ENCODE measurements at places on chromosomes 13 and 19.
A peak's percentile ranks its signal among the peaks of the same experiment; 100 is the strongest.

GRCh38 chr13:34265046-34265679 is 447.2 kb downstream of the RFC3 start:
- DNase-seq = no peak

- DNase-seq = no peak
These were observed 75.9 kb downstream of the ESD start for GRCh38 chr13:46721054-46721453.

- no peak for DNase-seq
These were observed 30.5 kb downstream of the ZNF701 start for GRCh38 chr19:52600639-52601024.

GRCh38 chr19:15225760-15226159 is 6.5 kb downstream of the EPHX3 start:
- DNase-seq = no peak

GRCh38 chr13:43647471-43647870 is 139.3 kb downstream of the ENOX1 start:
- no peak for DNase-seq

DNA sequence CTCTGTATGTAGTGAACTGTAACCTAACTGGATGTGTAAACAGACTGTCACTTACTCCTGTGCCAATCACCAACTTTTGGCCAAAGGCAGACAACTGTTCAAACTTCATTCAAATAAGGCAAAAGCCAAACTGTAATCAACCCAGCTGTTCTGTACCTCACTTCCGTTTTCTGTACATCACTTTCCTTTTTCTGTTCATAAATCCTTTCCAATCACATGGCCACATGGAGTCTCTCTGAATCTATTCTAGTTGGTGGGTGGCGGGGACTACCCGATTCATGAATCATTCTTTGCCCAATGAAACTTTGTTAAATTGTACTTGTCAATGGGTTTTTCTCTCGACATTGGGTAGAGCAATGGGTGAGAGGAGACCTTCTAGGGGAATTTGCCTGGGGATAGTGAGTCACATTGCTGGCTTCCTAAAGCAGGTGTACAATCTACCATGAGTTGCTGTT is 178.3 kb upstream of the RFC3 start:
- DNase-seq = peak; percentile 10

- DNase-seq = no peak
These were observed 200.5 kb downstream of the POU4F1 start for GRCh38 chr13:78402708-78403400.

- DNase-seq = no peak
These were observed 6.8 kb downstream of the UPF3A start for GRCh38 chr13:114288157-114288591.

GRCh38 chr13:31213651-31214289 is 14.0 kb downstream of the B3GLCT start:
- no peak for DNase-seq

- no peak for DNase-seq
These were observed 26.2 kb downstream of the TMEM161A start for GRCh38 chr19:19111967-19112580.

DNA sequence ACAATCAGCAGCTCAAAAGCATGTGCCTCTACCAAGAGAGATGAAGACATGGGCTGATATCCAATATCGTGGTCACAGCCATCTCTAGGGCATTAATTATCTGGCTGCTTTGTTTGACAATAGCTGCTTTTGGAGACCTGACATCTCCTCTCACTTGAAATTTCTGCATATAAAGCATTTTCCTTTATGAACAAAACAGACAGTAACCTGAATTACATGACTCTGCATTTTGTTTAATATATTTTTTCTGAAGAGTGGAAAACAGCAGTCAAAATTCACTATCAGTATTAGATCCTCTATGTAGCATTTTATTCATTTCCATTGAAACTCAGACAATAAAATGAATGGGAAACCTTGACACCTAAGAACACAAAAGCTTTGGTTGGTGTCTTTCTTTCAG is 42.4 kb upstream of the ESD start:
- DNase-seq = no peak

- DNase-seq = no peak
These were observed 640.9 kb upstream of the MIR17HG start for GRCh38 chr13:90706631-90707030.

- no peak for DNase-seq
These were observed 243.5 kb downstream of the RGCC start for GRCh38 chr13:41700790-41701310.

GRCh38 chr19:31337008-31337914 is 12.0 kb downstream of the TSHZ3 start:
- no peak for DNase-seq

DNA sequence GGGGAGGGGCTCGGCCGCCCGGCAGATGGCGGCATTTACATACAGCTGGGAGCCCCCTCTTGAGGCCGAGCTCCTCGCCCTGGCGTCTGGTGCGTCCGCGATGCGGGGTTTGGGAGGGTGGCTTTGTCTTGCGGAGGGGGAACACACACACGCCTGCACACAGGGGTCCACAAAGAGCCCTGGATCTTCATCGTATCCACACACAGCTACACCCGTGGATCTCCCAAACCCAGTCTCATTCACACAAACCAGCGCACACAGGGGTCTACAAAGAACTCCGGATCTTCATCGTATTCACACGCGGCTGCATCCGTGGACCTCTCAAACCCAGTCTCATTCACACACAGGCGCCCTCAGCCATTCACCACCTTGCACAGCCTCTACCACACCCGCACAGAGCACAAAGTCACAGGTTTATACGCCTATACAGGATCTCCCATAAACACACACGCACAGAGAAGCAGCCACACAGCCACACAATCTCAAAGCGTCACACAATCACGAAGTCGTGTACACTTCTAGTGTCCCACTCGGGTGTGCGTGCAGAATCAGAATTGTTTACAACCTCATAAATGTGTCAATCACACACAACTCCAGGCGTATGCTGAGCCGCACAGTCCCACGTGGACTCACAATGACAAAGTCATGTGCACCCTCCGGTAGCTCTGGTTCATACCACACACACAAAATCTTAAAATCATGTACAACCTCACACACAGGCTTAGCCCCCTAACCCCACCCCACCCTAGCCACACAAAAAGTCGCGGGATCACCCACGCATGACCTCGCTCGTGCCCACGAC is 550 bp upstream of the DLL3 start:
- no peak for DNase-seq

DNA sequence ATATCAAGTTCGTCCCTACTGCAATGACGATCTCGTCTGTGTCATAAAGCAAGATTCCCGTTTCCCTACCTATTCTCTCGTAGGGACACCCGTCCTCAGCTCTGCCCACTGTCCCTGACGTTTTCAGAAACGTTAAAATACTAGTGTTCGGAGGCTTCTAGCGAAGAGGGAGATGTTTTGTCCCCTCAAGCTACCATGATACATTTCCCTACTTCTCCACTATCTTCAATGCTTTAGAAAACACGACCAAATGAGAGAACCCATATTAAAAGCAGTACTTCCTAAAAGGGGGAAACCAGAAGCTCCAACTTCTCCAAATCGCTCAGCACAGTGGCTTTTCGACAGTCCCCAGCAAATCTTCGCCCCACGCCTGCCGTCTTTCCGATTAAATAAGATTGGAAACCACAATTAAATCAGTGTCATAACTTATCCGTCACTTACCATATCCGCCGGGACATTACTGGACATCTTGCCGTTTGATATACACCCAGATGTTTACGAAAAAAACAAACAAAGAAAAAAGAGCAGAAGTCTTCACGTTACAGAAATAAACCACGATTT is 1.3 kb downstream of the UBL3 start:
- no peak for DNase-seq

DNA sequence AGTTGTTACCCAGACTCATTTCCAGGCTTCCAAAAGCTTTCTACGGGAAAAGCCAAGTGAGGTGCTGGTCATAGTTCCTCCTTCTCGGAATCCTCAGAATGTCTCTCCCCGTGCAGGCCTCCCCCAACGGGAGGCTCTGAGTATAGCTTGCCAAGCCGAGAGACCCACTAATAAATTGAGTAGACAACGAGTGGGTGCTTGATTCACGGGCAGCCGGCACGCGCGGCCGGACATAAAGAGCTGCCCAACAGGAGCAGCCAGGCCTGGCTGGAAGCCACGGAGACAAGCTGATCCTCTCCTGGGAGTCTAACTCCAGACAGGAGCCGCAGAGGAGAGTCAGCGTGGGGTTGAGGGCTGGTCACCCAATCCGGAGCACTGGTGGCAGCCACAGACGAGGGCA is 43.4 kb upstream of the MEDAG start:
- DNase-seq = no peak

- DNase-seq = no peak
These were observed 636 bp downstream of the SF3A2 start for GRCh38 chr19:2237051-2237868.

GRCh38 chr19:21698215-21698614 is 69.2 kb downstream of the ZNF100 start:
- DNase-seq = no peak

DNA sequence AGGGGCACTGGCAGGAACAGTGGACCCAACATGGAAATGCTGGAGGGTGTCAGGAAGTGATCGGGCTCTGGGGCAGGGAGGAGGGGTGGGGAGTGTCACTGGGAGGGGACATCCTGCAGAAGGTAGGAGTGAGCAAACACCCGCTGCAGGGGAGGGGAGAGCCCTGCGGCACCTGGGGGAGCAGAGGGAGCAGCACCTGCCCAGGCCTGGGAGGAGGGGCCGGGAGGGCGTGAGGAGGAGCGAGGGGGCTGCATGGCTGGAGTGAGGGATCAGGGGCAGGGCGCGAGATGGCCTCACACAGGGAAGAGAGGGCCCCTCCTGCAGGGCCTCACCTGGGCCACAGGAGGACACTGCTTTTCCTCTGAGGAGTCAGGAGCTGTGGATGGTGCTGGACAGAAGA is 4.1 kb downstream of the KLK2 start:
- DNase-seq = no peak

GRCh38 chr19:17249887-17250548 is 4.3 kb upstream of the NR2F6 start:
- DNase-seq = no peak

DNA sequence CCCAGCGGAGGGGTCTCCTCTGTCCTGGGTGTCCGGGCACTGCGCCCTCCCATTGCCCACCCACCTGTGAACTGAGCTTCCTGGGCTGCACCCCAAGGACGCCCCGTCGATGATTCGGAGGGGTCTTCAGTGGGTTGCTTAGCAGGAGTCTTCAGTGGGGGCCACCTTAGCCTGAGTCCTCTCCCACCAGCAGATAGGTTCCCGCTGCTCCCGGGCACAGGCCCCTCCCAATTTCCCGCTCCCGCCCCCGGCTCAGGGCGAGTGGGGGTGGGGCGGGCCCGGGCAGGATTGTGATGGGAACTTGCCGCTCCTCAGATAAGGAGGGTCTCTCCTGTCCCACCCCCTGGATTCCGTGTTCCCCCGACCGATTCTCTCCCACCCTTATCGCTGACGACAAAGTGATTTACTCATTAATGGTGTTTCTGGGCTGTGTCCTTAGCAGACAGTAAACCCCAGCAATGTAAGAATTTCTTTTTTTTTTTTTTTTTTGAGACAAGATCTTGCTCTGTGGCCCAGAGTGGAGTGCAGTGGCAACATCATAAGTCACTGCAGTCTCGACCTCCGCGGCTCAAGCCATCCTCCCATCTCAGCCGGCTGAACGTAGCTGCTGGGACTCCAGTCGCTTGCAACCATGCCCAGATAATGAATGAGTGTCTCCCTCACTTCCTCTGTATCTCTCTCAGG is 655 bp upstream of the S1PR5 start:
- DNase-seq = no peak

All from stimulated activated CD4-positive, alpha-beta T cell treated with anti-CD3 and anti-CD28 coated beads, Interleukin-15, amount 100 ng/mL, for 1 hour (primary cell).